Endothelial cell (in vitro differentiated cells): ENCODE measurements at places on chromosomes 5 and 9. TPM values are rescaled to one million over a fixed set of nuclear protein-coding genes. Genes with fewer than 3 reads are reported as not detected.

UGT3A2 gene
- 7.2 TPM for total RNA-seq

SLC34A1 gene
- total RNA-seq: not detected

CMYA5 gene
- 0.36 TPM for total RNA-seq

EDIL3 gene
- total RNA-seq: 74.6 TPM

ANKDD1B gene
- 0.31 TPM for total RNA-seq

ATP6V1G1 gene
- total RNA-seq: 96.0 TPM

GGTA1 gene
- 19.7 TPM for total RNA-seq

FAM153A gene
- not detected for total RNA-seq
